ENCODE measurements at places on chromosomes 3 and 15.

GRCh38 chr15:38149315-38149714 is 103.3 kb upstream of the SPRED1 start:
- no peak for DNase-seq

DNA sequence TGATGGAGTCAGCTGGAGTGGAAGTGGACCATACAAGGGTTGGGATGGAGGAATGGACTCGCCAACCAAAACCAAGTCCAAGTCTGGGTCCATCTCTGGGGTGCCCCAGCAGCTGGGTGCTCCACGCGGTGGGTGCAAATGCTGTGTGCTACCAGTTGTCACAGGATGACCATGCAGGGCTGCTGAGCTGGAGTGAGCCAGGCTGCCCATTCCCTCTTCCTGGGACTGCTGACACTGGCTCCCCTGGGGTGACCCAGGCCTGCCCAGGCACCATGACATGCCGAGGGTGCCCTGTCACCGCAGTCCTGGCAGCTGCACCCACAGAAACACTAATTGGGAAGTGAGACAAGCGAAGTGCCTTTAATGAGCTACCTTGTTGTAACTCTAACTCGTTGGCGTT is 140.2 kb downstream of the TPRA1 start:
- DNase-seq: no peak

DNA sequence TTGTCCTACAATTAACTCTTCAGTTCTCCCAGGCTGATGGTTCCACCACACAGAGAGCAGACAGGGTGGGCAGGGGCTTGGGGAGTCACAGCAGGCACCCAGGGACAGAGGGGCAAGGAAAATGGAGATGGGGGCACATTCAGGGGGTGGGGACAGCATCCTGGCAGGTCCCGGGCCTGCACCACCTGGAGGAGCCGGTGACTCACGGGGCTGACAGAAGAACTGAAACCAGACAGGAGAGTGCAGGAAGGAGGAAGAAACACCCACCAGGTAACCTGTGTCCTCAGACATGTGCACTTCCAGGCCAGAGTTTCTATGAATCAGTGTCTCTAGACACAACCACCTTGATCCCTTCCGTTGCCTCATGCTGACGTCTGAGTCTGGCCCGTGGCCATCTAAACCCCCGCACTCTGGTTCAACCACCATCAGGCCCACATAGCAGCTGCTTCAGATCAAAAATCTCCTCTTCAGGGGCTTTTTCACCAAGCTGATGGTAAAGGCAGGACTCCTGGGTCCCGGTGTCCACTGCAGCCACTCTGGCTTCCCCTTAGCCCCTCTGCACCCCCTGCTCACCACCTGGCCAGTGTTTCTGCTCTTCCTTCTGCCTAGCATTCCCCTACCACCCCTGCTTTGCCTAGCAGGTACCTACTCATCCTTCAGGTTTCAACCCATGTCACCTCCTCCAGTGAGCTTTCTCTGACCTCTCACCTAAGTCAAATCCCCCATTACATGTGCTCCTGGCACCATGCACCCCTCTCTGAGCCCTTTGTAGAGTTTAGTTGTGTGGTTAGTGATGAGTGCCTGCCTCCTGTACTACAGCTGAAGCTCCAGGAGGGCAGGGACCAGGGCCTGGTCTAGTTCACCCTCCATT is 16.5 kb upstream of the CYP11A1 start:
- no peak for DNase-seq

DNA sequence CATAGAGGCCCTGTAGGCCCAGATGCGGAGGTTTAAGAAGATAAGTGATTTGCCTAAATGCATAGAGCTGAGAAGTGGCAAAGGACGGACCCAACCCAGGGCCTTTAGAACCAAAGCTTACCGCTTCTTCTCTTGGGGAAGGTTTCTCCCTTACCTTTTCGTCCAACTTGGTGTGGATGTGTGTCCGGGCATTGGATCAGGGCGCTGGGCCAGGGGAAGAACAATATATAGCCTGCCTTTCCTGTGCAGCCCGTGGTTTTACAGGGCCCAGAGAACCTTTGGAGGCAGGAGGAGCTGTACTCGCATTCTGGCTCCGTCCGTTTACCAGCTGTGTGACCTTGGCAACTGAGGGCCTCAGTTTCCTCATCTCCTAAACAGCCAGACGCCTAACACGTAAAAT is 686 bp upstream of the P3H2 start:
- DNase-seq: no peak

- no peak for DNase-seq
Measured at GRCh38 chr3:161388855-161389254, 17.5 kb upstream of the SPTSSB start.

- peak; percentile 24 for DNase-seq
Measured at GRCh38 chr3:119497820-119498185, 544 bp upstream of the TIMMDC1 start.

GRCh38 chr3:26259176-26259575 is 363.4 kb upstream of the LRRC3B start:
- DNase-seq: no peak

DNA sequence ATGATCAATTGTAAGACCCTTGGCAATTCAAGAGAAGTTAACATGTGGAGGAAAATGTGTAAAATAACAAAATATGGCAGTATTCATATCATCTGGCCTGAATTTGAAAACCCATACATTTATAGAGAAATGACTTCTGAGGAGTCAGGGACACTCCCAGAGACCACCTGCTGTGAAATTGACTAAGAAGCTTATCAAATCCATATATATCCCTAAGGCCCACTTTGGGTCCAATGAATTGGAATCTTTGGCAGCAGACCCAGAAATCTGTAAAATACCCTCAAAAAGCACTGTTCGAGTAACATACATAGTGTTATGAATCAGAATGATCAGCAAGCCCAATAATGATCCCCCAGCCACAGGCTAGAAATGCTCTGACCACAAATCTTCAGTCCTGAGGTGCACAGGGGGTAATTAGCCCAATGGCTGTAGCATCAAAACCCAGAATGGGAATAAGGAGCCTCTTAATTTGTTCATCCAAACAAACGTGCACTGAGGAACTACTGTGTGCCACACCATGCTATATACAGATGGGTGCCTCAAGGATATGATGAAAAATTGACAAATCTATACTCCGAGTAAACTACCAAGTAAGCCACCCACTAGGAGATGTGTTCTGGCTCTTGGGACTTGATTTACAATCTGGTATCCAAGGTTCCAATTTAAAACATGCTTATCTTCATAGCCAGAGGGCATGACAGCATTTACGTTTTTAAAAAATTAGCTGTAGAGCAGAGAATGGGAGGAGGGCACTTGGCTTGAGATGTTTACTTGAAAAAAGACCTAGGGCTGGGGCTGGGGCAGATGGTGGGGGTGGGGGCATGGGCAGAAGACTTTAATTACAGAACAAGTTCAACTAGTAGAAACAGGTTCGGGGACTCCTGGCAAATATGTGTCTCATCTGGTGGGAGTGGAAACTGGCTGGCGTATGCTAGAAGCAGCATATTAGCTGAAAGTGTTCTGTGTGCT is 9.1 kb upstream of the ARHGEF3 start:
- DNase-seq: no peak

DNA sequence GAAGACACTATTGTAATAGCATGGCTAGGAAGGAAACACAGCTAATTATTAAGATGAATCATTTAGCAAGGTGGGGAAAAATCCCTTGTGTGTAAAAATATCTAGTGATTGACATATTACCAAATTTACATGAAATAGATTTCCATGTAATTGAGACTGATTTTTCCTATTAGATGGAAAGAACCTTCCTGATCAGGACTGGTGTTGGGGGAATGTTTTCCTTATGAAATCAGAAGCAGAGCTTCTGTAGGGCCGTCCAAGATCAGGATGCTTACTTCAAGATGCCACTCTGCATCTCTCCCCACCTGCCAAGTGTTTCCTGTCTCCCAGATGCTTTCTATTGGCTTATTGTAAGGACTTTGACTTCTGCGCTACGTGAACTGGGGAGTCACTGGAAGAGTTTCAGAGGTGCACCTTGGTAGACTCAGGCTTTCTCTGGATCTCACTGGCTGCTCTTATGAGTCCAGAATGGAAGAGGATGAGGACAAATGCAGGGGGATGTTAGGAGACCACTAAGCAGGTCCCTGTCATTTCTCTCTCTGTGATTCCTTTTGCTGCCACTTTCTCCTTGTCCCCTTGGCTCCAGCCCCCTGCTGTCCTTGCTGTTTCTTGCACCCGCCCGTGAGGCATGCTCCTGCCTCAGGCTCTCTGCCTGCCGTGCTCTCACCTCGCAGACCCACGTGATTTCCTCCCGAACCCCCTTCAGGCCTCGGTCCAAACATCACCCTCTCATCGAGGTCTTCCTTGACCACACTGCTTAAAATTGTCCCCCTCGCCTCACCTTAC is 30.1 kb downstream of the BTD start:
- no peak for DNase-seq

- DNase-seq: peak; percentile 69
Measured at GRCh38 chr3:186220911-186221645, 112.2 kb upstream of the ETV5 start.

GRCh38 chr3:197298945-197299854 is 788 bp upstream of the DLG1 start:
- DNase-seq: no peak

- DNase-seq: no peak
Measured at GRCh38 chr3:46098319-46098761, 71.1 kb upstream of the XCR1 start.

DNA sequence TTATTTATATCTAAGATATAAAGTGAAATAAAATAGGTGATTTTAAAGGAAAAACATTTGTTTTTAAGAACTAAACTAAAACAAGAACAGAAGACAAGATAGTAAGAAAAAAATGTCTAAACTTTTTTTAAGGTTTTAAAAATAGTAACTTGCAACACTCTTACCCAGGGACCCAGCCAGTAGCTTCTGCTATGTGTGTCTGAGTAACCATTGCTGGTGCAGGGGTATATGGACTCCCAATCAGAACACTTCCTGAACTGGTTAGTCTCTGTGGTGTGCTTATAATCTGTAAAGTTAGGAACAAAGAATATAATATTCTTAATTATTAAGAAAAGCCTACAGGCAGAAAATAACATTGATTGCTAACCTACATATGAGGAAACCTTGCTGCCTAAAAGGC is 118.4 kb downstream of the ATP1B3 start:
- DNase-seq: no peak

DNA sequence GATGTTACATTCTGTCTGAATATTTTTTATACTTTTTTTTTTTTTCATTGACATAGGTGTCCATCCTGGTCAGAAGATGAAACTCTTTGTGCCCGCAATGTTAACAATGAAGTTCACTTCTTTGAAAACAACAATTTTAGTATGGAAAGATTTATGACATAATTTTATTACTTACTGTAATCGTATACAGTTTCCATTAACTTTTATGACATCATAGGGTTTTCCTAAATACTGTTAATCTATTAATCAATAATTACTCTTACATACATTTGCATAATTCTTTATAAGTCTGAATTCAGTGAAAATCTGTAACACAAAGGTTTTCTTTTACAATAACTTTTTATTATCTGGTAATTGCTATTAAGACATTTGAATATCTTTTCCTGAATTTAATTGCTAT is 17.7 kb downstream of the EIF2A start:
- no peak for DNase-seq

DNA sequence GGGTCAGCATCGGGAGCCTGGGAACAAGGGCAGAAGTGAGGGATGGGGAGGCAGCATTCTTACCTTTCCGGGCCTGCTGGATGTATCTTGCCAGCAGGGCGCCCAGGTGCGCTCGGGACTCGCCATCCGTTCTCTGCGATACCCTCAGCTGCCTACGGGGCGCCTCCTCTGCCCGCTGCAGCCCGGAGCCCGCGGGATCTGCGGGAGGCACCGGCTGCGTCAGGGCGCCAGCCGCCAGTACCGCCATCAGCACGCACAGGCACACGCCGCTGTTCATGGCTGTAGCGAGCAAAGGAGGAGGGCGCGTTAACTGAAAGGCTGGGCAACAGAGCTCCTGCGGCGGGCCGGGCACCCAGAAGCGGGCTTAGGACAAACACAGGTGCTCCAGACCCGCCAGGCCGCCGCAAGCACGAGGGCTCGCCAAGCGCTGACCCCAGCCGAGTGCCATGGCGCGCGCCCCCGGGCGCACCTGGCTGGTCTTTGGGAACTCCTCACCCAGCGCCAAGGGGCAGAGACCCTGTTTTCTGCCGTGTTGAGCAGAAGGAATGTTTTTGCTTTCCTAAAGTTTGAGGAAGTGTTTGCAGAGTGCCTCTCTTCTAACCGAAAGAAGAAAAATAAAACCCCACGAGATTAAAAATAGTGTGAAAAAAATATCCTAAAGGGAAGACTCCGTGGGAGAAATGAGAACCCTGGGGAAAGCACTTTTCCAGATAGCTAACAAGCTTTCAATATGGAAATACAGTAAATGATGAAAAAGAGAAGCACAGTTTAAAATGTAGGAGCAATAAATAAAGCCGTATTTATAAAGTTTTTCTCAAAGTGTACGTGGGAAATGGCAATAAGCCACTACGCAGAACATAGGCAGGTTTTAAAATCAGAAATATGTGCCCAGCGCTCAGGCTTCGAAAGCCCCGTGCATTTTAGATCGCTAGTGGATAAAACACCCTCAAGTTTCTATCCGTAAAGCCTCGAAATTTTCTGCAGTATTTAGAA is 2.3 kb downstream of the CCK start:
- DNase-seq: no peak

DNA sequence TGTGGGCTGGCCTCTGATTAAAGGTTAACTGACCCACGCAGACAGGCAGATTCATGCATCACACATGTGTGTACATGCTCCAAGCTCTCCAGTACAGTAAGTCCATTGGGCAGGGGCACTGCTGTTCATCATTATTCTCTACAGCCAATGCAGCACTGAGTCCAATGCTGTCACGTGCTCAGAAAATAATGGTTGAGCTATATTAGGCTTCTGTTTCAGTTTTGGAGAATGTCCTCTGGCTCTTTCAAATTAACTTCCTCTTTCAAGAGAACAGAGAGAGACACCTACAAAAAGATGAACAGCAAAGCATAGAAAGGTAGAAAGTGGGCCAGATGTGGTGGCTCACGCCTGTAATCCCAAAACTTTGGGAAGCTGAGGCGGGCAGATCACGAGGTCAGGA is 202.6 kb downstream of the MEX3B start:
- DNase-seq: no peak

DNA sequence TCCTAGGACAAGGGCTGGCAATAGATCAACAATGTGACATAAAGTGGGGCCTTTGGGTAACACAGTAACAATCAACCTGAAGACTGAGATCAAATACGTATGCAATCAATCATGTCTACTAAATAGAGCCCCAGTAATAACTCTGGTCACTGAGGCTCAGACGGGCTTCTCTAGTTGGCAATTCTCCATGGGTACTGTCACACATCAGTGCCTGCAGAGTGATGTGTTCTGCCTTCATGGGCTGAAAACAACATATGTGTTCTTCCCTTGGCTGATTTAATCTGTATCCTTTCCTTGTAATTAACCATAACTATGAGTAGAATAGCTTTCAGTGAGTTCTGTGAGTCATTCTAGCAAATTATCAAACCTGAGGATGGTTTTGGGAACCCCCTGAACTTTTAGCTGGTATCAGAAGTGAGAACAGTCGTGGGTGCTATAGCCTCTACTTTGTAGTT is 113.6 kb downstream of the TMCO5A start:
- DNase-seq: no peak

DNA sequence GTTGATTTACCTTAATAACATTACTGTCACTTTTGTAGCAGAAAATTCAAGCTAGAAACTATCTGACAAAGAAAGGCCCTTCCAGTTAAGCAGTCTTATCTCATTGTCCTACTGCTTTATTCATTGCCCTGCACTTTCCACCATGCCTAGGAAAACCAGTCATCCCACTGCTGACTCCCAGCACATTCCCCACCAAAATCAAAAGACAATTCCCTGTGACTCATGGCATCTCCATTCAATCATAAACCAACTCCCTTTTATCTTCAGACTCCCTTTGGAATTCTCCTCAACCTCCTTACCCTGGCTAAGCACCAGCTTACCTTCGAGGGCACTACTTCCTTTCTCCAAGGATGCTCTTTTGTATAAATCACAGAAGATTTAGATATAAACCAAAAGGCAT is 184.3 kb downstream of the PLCH1 start:
- DNase-seq: no peak

Data from putamen (tissue), 1 donor.